Iris pigment epithelial cell (primary cell): ENCODE measurements at places on chromosomes 11 and 22.

DNA sequence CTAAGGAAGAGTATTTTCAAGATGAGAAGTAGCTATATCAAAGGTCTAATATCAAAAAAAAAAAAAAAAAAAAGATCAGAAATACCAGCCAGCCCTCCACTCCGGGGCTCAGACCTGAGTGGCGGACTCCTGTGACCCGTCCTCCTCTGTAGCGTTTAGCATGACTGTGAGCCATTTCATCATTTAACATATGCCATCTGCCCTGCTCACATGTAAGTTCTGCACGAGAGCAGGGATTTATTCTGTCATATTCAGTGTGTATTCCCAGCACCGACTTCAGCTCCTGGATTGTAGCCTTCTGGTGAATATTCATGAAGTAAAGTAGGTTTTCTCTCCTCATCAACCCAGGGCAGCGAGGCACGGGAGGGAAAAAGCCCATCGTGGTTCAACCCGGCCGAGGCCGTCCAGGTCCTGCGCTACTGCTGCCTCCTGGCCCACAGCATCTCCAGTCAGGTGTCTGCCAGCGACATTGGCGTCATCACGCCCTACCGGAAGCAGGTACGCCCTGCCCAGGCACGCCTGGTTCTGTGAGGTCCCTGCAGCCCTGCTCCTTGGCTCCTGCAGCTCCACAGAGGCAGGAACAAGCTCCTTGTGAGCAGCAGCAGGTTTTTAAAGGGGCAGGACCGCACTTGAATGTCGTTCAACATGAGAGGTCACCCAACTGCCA lies 12.7 kb upstream of the PANX2 start:
- DNase-seq: no peak

GRCh38 chr22:20298110-20298802 lies 21.6 kb downstream of the DGCR6L start:
- no peak for DNase-seq

DNA sequence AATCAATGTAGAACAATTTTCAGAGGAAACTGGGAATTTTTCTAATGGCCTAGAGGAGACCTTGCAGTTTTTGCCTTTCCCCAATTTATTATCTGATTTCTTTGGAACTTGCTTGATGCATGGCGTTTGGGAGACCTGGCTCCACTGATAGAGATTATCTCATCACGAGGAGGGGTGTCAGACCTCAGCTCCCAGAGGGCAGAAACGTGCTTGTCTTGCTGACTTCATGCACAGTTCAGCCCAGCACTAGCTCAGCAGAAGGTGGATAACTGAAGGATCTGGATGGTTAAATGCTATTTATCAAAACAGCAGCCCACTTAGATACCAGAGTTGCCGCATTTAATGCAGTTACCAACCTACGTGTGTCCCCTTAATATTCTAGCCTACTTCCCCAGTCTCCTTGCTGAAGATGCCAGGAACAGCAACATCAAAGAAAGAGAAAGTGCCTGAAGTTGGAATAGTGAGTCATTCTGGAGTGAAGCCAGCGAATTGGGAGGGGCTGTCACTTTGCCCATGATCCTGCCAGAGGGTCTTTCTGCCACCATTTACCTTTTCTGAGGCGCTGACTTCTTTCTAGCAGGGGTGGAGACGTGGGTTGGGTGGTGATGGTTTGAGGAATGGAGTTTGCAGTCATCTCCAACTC lies 133.5 kb upstream of the CADM1 start:
- DNase-seq: no peak

GRCh38 chr11:2746401-2747247 lies 46.8 kb upstream of the KCNQ1OT1 start:
- no peak for DNase-seq

GRCh38 chr22:40855979-40856512 lies 393 bp downstream of the ST13 start:
- DNase-seq: peak; percentile 51

DNA sequence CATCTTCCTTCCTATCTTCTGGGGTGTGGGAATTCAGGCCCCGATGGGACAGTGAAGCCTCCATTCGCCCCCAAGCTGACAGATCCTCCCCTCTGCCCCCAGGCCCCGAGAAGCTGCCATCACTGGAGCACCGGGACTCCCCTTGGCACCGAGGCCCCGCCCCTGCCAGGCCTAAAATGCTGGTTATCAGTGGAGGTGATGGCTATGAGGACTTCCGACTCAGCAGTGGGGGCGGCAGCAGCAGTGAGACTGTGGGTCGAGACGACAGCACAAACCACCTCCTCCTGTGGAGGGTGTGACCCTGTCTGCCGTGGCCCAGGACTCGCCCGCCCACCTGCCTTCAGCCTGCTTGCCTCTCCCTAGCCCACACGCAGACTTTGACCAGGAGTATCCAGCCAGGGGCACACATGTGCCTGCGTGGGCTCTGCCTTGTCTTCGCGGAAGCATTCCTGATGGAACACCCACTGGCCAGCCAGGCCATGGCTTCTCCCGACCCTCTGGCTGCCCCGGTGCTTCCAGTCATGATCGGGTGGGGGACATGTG lies 8.6 kb upstream of the RELT start:
- DNase-seq: no peak

DNA sequence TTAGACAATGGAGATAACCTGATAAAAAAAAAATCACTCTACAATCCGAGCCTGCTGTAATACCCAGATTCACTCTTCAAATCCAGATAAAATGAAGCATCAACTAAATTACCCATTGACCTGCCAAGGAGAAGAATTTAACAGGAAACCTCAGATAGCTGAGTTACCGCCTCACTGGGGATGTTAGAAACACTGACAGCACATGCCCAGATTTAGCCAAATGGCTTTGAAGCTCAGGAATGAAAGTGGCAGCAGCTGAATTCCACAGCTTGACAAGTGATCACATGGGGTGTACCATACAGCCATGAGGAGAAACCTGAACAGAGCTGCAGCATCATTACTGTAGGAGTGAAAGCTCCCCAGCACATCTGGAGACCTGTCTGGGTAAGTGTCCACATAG lies 807.6 kb downstream of the DLG2 start:
- no peak for DNase-seq

DNA sequence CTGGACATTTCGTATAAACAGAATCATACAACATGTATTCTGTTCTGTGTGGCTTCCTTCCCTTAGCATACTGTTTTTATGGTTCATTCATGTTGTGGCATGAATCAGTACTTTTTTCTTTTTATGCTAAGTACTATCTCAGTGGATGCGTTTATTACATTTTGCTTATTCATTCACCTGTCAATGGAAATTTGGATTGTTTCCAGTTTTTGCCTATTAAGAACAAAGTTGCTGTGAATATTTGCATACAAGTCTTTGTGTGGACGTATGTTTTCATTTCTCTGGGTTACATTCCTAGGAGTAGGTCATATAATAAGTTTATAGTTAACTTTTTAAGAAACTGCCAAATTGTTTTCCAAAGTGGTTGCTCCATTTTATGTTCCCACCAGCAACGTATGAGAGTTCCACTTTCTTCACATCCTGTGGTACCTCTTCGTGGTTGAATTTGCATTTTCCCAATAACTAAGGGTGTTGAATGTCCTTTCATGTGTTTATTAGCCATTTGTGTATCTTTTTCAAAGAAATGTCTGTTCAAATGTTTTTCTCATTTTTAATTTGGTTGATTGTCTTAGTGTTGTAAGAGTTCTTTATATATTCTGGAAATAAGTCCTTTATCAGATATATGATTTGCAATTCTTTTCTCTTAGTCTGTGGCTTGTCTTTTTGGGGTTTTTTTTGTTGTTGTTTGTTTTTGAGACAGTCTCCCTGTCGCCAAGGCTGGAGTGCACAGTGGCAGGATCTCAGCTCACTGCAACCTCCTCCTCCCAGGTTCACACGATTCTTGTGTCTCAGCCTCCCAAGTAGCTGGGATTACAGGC lies 46.0 kb upstream of the MICAL2 start:
- no peak for DNase-seq

GRCh38 chr22:21443735-21444421 lies 23.3 kb upstream of the TMEM191C start:
- no peak for DNase-seq

DNA sequence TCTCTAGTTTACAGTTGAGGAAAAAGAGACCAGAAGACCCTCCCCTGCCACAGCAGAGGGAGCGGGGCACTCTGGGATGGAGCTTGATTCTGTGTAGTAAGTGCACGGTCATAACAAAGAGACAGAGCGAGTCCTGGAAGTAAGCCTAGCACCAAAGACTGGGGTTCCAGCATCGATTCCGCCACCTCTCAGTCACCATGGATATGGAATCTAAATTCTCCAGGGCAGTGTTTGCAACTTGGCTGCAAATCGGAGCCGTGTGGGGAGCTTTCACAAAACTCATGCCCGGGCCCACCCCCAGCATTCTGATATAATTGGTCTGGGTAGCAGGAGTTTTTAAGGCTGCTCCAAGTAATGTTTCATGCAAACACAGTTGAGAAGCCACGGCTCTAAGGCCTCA lies 129.5 kb upstream of the OPCML start:
- DNase-seq: no peak

- DNase-seq: no peak
Observed at GRCh38 chr11:79082907-79083306, 357.9 kb downstream of the TENM4 start.

GRCh38 chr11:108781946-108782345 lies 117.1 kb downstream of the DDX10 start:
- no peak for DNase-seq

- no peak for DNase-seq
Observed at GRCh38 chr22:46147471-46148267, 2.7 kb upstream of the PPARA start.

DNA sequence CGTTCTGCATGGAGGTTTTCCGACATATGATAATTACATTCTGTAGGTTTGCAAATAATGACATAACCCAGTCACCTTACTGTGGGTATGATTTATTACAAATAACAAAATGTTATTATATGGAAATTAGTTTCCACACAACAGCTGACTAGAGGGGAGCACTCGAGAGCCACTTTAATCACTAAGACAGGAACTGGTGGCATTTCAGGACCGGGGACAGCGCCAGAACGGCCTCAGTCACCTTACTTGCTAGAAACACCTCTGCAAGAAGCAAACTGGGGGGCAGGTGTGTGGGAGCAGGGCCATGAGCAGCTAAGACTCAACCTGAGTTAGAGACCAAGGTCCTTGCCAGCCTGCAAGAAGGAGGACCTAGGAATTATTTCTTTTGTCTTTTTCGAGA lies 199.9 kb downstream of the DSCAML1 start:
- peak; percentile 38 for DNase-seq

- DNase-seq: peak; percentile 98
Observed at GRCh38 chr22:20569059-20570058, 61.9 kb downstream of the MED15 start.

GRCh38 chr11:43367382-43368178 lies 8.9 kb downstream of the TTC17 start:
- peak; percentile 23 for DNase-seq

- no peak for DNase-seq
Observed at GRCh38 chr22:39292031-39292462, 27.4 kb downstream of the RPL3 start.

- DNase-seq: peak; percentile 60
Observed at GRCh38 chr11:6419009-6419631, at the start of gene APBB1. TSS of gene APBB1 (minus strand) at chr11:6419094. CDS start at chr11:6411347, 7,747 bp downstream.

DNA sequence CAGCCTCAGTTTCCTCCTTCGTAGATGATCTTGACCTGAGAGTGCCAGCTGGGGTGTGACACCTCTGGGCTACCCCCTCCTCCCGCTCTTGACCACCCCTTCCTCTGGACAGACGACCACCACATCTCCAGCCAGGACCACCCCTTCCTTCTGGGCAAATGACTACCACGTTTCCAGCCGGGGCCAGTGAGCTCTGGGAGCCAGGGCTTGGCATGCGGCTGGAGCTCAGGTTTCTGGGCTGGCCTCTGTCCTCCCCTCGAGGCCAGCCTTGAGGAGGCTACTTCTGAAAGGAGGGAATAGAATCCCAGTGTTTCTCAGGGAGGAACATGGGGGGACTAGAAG lies 120.9 kb downstream of the KCNQ1OT1 start:
- DNase-seq: no peak

GRCh38 chr11:20134991-20135736 lies 25.1 kb downstream of the DBX1 start:
- no peak for DNase-seq

DNA sequence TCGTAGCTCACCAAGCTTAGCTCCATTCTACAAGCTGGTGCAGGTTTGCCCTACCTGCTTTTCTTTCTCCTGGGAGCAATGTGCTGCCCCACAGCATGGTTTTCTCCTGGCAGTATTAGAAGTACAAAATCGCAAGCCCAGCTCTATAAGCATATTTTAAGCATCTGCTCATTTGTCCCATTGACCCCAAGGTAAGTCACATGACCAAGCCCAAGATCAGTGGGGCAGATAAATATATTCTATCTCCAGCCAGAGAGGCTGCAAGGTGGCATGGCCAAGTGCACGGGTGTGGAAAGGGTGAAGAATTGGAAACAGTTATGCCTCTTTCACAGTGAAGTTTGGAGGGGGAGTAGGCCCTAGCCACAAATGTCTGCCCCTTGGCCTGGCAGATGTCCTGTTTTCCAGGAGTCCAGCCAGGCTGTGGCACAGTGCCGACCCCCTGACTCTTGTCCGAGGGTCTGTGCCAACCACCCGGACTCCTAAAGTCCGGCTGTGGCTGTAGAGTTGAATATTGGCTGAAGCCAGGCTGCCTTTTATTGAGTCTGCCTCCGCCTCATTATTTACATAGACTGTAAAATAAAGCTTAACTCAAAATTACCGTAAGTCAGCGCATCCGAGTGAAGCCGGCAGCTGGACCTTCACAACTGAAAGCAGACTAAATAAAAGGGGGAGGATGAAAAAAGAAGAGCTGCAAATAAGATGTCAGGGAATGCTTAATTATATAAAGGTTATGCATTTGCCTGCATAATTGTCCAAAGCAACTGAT lies 165.7 kb downstream of the COMMD9 start:
- peak; percentile 39 for DNase-seq

- peak; percentile 65 for DNase-seq
Observed at GRCh38 chr11:95991545-95991944, 67.6 kb upstream of the MTMR2 start.

DNA sequence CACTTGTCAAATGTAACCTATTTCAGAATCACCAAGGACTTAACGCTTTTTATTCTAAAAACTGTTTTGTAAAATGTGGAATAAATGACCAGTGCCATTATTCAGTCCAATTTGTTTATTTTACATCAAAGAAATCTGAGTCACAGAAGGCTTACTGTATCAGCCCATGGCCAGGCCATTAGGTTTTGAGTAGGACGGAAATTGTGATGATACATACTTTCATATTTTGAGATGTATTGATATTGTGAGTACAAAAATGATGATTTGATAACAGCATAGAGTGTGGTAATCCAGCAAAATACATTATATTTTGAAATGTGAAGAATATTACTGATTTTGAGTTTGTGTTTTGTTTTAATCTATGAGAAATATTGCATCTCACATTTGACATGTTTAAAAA lies 81.1 kb downstream of the PIWIL3 start:
- peak; percentile 48 for DNase-seq

GRCh38 chr22:30810105-30810504 lies 115.4 kb downstream of the OSBP2 start:
- DNase-seq: no peak

GRCh38 chr11:96259134-96259830 lies 83.7 kb downstream of the MAML2 start:
- DNase-seq: peak; percentile 73
